NCI-H1417 treated with DMSO at 0.1 percent for 48 hours (cell line): ENCODE measurements at places on chromosomes 2 and 18.

DNA sequence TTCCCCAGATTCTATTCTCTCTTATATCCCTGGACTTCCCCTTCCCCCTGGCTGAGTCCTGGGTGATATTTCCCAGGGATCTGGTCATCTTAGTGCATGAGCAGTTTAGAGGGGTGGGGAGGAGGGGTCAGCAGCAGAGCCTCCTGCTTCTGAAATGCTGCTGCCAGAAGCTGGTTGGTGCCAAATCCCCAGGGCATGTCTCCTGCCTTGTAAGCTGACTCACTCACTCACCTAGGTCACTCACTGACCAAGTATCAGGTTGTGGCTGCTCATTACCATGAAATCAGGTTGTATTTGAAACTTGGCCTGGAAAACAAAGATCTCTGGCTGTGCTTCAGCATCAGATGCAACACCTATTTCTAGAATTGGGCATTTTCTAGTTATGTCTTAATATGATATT is 14.3 kb downstream of the GPR39 start:
- no peak for DNase-seq

- DNase-seq: no peak
These were observed 157.4 kb upstream of the DNMT3A start for GRCh38 chr2:25499157-25499556.

DNA sequence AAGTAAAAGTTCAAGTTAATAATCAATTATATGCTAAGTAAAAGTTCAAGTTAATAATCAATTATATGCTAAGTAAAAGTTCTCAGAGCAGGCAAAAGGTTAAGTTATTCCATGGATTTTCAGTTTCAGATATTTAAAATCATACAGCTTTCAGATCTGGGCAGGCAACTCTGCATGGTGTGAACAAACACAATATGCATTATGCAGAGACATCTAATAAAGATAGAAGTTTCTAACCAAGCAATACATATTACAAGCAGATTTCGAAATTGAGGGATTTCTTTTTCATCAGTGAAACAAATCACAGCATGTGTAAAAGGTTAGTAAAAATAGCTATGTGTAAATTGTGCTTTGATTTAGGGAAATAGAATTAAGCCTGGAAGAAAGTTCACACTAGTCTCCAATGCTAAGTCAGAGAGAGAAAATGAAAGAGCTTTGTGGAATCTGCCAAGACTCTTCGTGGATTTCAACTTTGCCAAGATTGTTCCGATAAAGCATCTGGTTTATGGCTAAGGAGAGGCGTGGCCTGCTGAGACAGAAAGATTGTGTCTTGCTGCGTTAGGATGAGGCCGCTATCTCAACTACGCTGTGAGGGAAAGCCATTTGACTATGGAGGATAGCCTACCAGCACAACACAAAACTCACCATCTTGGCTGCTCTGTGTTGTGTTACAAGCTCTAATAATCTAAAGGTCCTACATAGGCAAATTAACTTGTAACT is 60.1 kb upstream of the SLC16A14 start:
- no peak for DNase-seq

DNA sequence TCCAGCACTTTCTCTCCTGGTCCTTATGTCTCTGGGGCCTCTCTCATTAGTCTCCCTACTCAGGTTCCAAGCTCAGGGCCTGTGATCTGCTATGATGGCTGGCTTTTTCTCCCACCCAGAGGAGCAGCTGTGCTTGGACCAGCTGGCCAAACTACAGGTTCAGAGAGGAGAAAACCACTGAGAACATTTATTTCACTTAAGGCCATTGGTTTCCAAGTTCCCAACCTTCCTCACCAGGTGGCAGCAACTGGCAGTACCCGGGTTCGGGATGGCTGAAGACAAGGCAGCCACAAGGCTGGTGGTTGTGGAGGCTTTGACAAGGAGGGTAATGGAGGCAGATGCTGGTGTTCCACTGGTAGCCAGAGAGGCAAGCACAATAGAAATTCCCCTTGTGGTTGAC is 29.9 kb upstream of the SELENOI start:
- DNase-seq: no peak

DNA sequence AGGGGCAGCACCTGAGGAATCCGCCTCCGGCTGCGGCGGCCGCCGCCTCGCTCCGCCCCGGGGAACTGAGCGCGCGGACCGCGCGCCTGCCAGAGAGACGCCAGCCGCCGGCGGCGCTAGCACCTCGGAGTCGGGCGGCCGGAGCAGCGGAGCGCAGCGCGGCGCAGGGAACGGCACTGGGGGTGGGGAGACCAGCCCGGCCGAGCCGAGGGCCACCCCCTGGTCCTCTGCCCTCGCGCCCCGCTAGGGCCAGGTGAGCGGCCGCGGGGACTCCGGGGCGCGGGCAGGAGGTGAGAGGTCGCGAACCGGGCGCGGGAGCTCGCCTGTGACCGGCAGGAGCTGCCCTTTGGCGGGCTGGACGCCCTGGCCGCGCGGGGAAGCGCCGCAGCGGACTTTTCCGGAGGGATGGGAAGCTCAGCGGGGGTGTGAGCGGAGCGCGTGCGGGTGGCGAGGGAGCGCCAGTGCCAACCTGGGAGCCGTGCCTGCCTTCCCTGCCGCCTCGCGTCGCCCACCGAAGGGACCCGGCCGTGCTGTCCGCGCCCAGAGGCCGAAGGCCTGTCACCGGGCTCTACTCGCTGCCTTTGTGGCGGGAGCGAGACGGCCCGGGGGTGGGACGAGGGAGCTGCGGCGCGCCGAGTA is at the start of gene GREB1L:
Gene GREB1L, plus strand, starts transcription at position 92 of the 639 bp plus-strand sequence. CDS start 141,287 bp downstream, outside the sequence.
- no peak for DNase-seq

- DNase-seq: no peak
These were observed 41.1 kb downstream of the FAM124B start for GRCh38 chr2:224360801-224361251.

DNA sequence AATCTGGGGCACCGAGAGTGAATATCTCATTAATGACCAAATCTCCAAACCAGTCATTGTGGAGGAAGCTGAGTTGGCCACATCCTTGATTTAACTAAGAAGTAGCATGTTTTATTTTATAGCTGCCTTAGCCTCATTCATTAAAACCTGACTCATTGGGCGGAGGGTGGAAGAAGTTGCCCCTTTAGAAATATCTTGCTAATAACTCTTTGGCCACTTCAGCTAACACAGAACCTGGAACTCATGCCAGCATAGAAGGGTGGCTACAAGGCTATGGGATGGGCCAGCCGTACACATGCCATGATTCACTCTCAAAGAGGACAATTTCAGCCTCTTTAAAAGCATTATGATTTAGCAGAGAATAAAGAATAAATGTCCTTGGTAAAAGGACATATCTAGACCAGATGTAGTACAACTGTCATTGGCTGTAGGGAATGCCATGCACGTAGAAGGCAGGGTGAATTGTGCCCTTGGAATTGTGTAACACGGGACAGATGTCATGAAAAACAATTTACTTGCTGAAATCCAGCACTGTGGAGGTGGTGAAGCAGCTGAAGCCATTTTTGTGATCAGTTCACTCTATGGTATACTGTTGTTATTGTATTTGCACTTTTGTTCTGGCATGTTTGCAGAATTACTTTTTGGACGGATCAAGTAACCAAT is 330.0 kb downstream of the PLCL1 start:
- DNase-seq: no peak

- no peak for DNase-seq
These were observed 201.7 kb upstream of the HS6ST1 start for GRCh38 chr2:128520340-128520739.

DNA sequence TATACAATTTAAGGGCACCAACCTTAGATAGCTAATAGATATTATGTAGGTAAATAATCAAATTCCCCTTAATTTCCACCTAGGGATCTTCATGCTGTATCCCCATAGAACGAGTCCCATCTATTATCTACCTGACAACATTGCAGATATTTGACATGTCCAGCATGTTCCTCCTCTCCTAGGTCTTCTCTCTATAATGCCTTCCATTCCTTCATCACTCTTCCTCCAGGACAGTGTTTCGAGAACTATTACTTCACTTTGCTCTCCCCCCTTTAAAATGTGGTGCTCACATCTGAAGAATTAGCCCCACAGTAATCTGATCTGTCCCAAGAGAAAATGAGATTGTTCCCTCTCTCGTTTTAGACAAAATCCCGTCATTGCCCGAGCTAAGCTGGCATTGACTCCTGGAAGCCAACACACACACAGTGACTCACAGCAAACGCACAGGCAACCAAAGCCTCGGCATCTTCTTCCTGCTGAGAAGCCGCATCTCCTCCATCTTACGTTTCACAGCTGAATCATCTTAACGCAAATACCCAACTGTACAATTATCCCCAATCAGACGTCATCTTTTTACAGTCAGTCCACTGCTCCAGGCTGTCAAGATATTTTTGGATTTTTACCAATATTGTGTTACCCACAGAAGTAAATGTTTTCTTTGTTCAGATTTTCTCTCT is 162.9 kb upstream of the AGAP1 start:
- no peak for DNase-seq

- no peak for DNase-seq
These were observed 31.8 kb downstream of the TXNL1 start for GRCh38 chr18:56606618-56607017.

GRCh38 chr2:157842106-157842879 is 33.8 kb downstream of the ACVR1 start:
- DNase-seq: no peak

- no peak for DNase-seq
These were observed 3.8 kb upstream of the AQP12B start for GRCh38 chr2:240686460-240686859.

DNA sequence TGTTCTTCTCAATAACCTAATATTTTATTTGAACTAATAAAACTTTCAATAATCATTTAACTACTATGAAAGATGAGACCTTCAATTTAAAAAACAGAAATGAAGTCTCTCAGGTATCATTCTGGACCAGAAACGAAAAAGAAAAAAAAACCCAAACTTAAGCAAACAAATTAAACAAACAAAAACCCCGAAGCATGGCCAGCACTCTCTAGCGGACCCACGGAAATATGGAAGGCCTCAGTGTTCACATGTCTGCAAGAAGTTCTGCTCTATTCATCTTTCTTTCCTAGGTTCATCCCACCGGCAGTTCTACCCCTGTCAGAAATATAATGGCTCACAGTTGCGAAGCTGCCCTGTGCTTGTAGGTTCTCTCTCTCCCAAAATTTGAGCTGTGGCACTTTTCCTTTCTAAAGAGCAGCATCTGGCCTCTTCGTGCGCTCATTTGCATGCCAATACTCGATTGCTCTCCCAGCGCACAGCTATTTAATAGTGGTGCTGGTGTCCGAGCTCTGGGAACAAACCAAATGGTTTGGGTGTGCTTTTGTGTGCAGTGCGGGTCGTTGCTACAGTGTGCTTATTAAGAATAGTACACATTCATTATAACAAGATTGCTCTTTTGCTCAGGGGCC is 129.0 kb upstream of the ZEB2 start:
- no peak for DNase-seq

DNA sequence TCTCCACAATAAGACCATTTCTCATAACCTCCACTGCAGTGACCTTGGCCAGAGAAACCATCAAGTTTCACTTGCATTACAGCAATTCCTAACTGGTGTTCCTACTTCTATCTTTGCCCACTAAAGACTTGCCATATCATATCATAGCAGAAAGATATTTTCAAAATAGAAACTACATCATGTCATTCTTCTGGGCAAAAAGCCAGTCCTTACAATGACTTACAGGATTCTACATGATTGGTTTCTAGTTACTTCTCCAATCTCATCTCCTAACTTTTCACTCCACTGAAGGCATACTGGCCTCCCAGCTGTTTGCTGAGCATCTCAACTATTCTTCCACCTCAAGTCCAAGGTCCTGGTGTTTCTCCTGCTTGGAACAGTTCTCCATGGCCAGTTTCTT is 151.4 kb downstream of the HNMT start:
- DNase-seq: no peak

DNA sequence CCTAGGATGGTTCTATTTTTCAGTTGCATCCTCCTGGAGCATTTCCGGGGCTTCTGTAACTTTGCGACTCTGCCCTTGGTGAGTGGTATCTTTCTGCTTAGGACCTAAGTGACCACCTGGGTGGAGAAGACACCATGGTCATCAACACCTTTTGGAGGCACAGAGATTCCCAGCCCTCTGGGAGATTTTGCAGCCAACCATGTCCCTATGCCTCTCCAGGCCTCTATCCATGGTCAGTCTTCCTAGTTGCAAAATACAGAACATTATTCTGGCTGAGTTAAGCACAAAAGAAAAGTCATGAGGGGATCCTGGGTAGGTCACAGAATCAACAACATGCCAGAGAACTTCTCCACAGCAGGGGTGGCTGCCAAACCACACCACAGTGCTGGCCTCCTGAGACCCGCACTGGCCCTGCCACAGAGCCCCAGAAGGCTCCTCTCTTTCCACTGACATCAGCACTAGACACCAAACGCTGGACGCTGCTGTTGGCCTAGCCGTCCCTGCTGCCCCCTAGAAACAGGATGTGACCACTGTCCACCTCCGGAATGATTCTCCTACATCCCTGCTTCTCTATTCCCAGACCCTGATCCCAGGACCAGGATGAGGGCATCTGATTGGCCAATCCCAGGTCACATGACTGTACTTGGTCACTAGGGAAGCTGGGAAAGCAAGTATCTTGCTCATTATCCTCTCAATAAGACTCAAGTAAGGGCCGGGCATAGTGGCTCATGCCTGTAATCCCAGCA is 47.7 kb downstream of the SMAD7 start:
- DNase-seq: no peak

GRCh38 chr18:67108894-67109293 is 407.6 kb downstream of the DSEL start:
- no peak for DNase-seq

- no peak for DNase-seq
These were observed 81.3 kb downstream of the VIT start for GRCh38 chr2:36777788-36778187.

- no peak for DNase-seq
These were observed 27.9 kb upstream of the HS6ST1 start for GRCh38 chr2:128346291-128347170.

GRCh38 chr2:65045651-65046050 is 10.6 kb upstream of the CEP68 start:
- no peak for DNase-seq

- DNase-seq: no peak
These were observed 50.1 kb downstream of the UBR3 start for GRCh38 chr2:169877398-169877797.

DNA sequence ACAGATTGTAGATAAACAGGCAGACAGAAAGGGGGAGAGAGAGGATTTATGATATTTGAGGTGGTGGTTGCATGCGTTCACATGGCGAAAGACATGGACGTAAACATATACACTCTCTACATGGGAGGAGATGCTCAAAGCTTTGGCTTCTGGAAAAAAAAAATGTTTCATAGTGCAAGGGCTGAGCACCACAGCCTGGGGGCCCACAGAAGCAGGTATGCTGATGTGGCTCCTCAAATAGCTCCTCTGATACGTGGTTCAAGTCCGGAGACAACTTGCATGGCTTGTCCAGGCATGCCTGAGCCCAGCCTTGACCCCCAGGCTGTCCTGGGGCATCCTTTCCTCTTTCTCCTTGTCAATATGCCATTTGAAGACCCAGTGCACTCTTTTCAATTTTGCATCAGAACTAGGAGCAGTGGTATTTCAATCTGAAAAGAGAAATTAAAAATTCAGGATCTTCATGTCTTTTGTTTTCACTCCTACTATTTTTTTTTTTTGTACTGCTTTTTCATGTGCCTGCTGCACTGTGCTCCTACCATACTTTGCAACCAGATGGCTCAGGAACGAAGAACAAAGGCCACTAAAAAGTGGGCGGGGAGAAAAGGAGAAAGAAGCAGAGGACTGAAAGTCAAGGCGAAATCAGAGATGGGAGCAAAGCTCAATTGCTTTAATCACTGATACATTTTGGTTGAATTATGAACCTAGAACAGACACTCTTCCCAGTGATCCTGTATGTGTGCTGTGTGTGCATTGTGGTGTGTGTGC is 495.7 kb upstream of the TCF4 start:
- DNase-seq: no peak
